ENCODE measurements at places on chromosomes 4 and X. TPM values are rescaled to one million over a fixed set of nuclear protein-coding genes. Genes with fewer than 3 reads are reported as not detected.

The EREG gene
- total RNA-seq, result 0.51 TPM

The GLUD2 gene
- 111 TPM for total RNA-seq

The PCDH19 gene
- total RNA-seq, result 0.91 TPM

DNA sequence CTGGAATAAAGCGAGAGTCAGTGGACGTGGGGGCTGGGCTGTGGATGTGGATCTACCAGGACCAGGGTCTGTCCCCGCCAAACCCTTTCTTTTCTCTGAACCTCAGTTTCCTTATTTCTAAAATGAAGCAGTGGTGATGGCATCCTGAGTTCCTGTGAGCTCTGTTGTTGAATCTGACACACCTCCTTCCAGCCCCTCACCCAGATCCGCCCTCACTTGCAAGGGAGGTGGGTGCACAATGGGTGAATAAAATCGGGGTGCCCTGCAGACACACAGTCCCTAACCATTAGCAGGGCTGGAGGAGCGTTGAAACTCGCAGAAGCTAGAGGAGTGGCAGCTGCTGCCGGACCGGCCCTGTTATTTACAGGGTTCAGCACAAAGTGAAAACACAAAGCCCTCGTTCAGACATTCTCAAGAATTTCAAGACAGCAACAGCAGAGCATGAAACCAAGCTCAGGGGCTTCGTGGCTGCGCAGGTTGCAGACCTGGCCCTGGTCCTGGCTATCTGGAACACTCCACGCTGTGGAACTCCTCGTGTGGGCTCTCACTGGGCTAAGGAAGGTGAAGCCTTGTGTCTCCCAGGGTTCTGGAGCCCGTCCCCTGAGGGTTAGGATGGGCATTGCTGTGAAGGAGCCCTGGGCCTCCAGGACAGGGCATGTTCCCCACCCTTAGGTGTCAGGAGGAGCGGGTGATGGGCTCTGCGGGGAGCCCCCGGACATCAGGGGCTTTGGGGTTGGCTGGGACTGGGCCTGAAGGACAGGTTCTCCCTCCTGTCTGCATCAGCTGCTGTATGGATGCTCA is 42.9 kb downstream of the PSAPL1 start:
- no peak for DNase-seq
- no peaks in the 10 kb centered on the region for H3K27me3 ChIP-seq
- no peaks in the 10 kb centered on the region for H3K4me1 ChIP-seq
- no peak overlapping the region for H3K4me3 ChIP-seq

DNA sequence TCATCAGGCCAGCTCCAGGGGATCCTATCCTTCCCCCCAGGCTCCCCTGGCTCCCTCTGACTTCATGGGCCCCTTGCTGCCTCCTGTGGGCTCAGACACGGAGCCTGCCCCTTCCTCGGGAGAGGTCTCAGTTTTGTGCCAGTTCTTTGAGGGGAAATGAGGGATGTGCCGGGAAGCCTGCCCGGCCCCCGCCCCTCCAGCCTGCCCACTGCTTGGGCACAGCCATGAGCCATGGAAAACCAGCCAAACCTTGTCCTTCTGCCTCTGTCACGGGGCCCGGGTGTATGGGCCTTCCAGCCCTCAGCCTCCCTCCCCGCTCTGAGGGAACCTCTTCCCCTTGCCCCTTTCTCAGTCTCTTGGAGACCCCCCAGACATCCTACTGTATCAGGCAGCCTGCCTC is 6.8 kb downstream of the BGN start:
- no peak overlapping the region for H3K4me3 ChIP-seq
- no peak for DNase-seq
- no peaks in the 10 kb centered on the region for H3K27me3 ChIP-seq
- H3K36me3 ChIP-seq, result no peaks in the 10 kb centered on the region

- no peaks in the 10 kb centered on the region for H3K36me3 ChIP-seq
- H3K27ac ChIP-seq, result no peak overlapping the region
- H3K27me3 ChIP-seq, result no peaks in the 10 kb centered on the region
- no peak overlapping the region for H3K4me3 ChIP-seq
Measured at GRCh38 chr4:23171976-23172375, 479.2 kb downstream of the GBA3 start.

DNA sequence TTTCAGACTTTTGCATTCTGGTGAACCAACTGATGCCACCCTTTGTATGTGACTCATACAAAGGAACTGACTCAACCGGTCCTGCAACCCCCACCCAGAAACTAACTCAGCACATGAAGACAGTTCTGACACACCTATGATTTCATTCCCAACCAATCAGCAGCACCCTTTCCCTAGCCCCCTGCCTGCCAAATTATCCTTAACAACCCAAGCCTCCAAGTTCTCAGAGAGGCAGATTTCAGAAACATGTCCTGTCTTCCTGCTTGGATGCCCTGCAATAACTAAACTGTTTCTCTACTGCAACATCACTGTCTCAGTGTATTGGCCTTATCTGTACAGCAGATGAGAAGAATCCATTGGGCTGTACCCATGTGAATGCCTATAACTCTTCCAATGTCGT is 284.7 kb downstream of the CAMK2D start:
- H3K36me3 ChIP-seq, result no peaks in the 10 kb centered on the region
- no peaks in the 10 kb centered on the region for H3K4me1 ChIP-seq
- no peaks in the 10 kb centered on the region for H3K27me3 ChIP-seq
- no peak overlapping the region for H3K4me3 ChIP-seq

DNA sequence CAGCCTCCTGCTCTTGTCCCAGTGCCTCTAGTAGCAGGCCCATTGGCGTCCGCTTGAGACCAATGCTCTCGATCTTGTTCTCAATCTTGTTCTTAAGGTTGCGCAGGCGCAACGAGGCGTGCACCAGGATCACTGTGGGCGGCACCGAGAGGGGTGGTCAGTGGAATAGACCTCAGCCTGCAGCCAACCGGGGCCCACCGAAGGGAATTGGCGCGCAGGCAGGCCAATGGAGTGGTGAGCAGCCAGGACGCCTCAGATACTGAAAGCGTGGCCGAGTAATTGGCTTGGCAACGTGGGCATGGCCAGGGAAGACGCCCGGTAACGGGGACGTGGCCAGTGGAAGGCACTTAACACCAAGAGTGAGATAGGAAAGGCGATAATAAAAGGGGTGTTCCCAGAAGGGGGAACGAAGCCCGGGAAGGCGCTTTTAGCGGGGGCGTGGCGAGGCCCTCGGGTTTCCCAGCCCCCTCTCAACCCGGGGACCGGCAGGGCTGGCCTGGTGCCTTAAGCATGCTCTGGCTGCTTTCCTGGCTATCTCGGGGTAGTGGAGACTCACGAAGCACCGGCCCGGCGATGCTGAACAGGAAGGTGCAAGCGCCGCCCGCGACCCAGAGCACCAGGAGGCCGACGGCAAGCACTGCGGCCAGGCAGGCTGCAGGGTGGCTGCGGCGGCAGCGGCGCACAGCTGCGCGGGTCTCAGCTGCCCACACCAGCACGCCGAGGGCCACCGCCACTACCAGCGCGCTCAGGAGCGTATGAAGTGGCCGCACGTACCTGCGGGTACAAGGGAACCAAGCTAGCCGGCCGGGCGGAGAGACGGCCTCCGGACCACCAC is 1.7 kb downstream of the PRAF2 start:
- H3K4me1 ChIP-seq, result no peaks in the 10 kb centered on the region
- peak overlapping the region; percentile 19 for H3K27ac ChIP-seq
- H3K36me3 ChIP-seq, result no peaks in the 10 kb centered on the region
- H3K27me3 ChIP-seq, result no peaks in the 10 kb centered on the region

DNA sequence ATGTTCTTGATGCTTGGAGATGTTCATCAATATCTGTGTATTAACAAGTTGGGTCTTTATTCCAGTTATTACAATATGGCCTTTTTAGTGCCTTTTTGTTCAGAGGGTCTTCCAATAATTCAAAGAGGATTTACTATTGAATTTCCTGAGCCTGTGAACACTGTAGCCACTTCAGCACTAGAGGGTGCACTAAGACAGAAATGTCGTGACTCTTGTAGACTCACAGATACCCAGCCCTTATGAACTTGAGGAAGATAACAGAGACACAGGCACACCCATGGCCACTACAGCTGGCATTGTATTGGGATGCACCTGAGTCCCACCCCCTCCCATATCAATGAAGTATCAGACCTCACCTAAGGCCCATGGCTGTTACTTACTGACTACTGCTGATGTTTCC is 54.4 kb upstream of the ACTRT1 start:
- DNase-seq, result no peak
- no peaks in the 10 kb centered on the region for H3K27me3 ChIP-seq
- no peak overlapping the region for H3K4me3 ChIP-seq
- H3K36me3 ChIP-seq, result no peaks in the 10 kb centered on the region
- no peaks in the 10 kb centered on the region for H3K4me1 ChIP-seq

DNA sequence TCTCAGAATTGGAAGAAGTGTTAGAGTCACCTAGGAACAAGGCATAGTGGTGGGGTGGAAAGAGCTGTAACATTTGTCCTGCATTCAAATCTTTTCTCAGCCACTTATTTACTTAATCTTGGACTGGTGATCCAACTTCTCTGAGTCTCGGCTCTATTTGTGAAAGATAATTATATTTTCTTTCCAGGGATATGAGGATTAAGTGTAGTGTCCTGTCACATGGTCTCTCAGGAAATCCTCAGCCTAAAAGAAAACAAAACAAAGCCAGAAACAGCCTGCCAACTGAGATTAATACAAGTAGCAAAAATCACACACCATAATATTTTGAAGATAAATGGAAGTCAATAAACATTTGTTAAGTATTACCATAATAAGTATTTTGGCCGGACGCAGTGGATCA is 33.3 kb upstream of the ETNPPL start:
- H3K4me1 ChIP-seq, result no peaks in the 10 kb centered on the region
- no peaks in the 10 kb centered on the region for H3K36me3 ChIP-seq
- H3K27ac ChIP-seq, result no peak overlapping the region
- H3K27me3 ChIP-seq, result no peaks in the 10 kb centered on the region

DNA sequence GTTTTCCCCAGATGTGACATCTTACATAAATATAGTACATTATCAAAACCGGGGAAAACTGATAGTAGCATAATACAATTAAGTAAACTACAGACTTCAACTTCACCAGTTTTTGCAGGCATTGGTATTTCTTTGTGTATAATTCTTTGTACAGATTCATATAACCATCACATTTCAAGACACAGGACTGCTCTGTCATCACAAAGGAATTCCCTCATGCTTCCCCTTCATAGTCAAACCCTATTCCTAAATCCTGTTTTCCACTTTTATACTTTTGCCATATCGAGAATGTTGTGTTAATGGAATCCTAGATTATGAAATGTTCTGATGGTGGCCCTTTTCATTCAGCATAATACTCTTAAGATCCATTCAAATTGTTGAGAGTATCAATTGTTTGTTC is 36.0 kb downstream of the STIM2 start:
- no peaks in the 10 kb centered on the region for H3K27me3 ChIP-seq
- H3K27ac ChIP-seq, result no peak overlapping the region
- no peak overlapping the region for H3K4me3 ChIP-seq
- H3K4me1 ChIP-seq, result no peaks in the 10 kb centered on the region
